CD8-positive, alpha-beta memory T cell (primary cell): ENCODE measurements at places on chromosomes 5 and 9. TPM values are rescaled to one million over a fixed set of nuclear protein-coding genes. Genes with fewer than 3 reads are reported as not detected.

DNA sequence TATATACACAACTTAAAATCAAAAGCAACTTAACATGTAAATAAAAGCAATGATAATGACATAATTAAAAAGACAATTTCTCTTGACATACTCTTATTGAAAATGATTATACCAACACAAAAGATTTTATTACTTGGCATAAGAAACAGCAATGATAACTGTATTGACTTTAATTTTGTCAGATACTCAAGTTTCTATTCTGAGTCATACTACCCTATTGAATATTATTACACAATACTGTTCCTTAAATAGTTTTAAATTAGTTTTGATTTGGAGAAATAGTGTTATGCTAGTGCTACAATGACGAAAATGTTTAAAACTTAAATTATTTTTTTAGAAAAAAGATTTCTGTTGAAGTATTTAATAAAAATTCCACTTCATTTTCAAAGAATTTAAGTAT is 1319.3 kb upstream of the C9orf72 start:
- no peak overlapping the region for H3K4me3 ChIP-seq
- no peaks in the 10 kb centered on the region for H3K36me3 ChIP-seq
- no peak overlapping the region for H3K27ac ChIP-seq
- no peaks in the 10 kb centered on the region for H3K4me1 ChIP-seq

DNA sequence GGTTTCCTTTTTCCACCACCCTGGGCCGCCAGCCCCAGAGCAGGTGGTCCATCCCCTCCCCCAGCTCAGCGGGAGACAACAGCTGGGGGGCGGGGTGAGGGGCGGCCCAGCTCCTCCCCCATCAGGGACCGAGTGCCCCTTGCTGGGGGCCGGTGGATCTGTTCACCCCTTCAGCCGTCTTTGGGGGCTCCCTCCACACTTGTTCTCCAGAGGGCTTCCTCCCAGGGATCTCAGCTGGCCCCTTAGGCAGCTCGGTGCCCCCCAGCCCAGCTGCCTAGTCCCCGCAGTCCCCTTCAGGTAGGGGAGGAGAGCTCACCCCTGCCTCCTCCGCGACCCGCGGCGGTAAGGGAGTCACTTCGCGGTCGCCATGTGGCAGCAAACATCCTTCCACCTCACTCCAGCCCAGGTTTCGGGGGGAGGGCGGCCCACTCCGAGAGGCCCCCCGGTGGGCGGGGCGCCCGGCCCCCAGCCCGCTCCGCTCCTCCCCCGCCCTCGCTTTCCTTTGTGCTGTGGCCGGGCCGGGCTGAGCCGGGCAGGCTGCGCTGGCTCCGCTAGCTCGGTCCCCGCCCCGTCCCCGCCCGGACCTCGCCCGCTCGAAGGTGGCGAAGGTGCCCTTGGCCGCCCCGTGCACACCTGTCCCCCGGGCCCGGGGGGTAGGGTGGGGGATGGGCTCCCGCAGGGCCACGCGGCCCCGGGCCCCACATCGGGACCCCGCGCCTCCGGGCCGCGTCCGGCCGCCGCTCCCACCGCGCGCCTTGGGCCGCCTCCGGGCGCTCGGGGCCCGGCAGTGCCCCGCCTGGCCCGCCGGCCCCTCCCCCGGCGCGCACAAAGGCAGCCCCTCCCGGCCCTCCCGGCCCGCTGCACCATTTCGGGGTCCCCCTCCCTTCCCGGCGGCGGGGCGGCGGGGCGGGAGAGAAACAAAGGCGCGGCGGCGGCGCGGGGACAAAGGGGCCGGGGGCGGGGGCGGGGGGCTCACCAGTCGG is 683 bp downstream of the DBN1 start:
- DNase-seq: peak; percentile 59
- H3K4me3 ChIP-seq: peak overlapping the region; percentile 45
- H3K36me3 ChIP-seq: no peaks in the 10 kb centered on the region
- peak overlapping the region; percentile 47 for H3K27ac ChIP-seq

DNA sequence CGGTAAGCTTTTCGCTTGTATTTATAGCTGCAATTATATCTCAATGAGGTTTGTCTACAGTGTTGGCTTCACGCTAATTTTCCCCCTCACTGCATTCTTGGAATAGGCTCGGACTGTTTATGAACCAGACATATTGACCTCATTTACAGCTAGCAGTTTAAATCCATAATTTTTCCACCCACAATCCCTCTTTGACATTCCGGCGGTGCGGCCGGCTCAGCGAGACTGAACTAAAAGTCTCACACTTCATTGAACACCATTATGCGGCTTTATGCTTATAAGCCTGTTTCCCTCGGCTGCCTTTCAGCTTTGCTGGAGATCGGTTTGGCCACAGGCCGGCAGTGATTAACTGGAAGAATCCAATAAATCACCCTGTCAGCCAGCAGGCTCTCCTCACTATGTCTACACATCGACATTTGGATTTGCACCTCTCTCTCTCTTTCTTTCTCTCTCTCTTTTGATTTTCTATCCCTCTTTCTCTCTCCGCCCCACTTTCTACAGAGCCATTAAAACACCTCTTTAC is 315.0 kb upstream of the TLE4 start:
- no peaks in the 10 kb centered on the region for H3K4me1 ChIP-seq
- no peaks in the 10 kb centered on the region for H3K36me3 ChIP-seq
- DNase-seq: no peak
- H3K27me3 ChIP-seq: no peaks in the 10 kb centered on the region
- no peak overlapping the region for H3K4me3 ChIP-seq
- no peak overlapping the region for H3K27ac ChIP-seq

- DNase-seq: no peak
- H3K27ac ChIP-seq: no peak overlapping the region
- H3K4me1 ChIP-seq: peaks cover 7% of the 10 kb centered on the region
- H3K4me3 ChIP-seq: no peak overlapping the region
- no peaks in the 10 kb centered on the region for H3K27me3 ChIP-seq
These were observed 99.2 kb upstream of the SPATA31C2 start for GRCh38 chr9:88237479-88237961.

DNA sequence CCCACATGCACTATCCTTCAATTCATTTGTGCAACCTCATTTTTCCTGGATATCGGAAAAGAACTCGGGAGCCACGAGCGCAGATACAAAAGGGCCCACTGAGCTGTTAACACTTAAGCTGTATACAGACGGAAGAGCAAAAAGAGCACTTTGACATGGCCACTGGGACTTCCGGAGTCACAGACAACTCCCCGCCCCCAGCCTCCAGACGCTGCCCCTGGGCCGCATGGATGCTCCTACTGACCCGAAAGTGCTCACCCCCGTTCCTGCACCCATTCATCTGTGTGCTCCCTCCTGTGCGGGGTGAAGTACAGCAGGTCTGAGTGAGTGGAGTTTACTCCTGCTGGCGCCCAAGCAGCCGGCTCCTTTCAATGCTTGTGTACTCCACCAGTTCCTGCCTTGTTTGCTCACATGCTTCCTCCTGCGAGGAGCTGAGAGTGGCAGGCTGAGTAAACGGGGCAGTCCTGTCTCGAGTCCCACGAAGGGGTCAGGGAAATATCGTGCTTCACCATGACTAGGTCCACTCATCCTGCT is 901.0 kb upstream of the CTNND2 start:
- H3K4me1 ChIP-seq: no peaks in the 10 kb centered on the region
- no peaks in the 10 kb centered on the region for H3K27me3 ChIP-seq
- no peaks in the 10 kb centered on the region for H3K36me3 ChIP-seq
- no peak for DNase-seq

DNA sequence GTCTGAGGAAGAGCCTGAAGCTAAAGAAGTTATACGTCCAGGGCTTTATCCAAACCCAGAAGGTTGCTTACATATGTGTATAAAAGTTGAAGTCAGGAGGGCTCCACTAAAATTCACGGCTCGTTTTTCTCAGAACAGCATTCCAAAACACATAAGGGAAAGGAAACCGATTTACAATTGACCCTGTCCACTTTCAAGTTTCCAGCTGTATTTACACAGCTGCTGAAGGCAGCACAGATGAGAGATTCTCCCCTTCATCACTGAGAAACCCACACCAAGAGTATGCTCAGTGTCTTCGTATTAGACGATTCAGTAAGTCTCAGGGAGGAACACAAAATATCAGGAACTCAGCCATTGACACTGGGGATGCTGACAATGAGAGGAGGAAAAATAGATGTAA is 5.9 kb upstream of the NREP start:
- H3K36me3 ChIP-seq: no peaks in the 10 kb centered on the region
- no peak overlapping the region for H3K27ac ChIP-seq
- no peaks in the 10 kb centered on the region for H3K27me3 ChIP-seq
- DNase-seq: no peak
- H3K4me3 ChIP-seq: no peak overlapping the region

DNA sequence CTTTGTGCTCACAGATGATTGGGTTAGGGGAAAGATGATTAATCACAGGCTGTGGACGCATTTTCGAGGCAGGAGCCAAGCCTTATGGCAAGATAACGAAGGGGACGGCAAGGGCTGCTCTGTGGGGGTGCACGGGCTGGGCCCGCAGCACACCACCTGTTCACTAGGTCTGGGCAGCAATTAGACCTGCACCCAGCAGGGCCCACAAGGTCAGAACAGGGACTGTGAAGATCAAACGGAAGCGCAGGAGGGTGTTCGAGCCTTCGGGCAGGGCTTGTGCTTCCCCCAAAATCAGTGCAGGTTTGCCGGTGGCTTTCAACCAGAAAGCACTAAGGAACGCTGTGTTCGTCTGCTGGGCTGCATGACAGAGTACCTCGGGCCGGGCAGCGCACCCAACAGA is 73.7 kb downstream of the UBE2QL1 start:
- no peak overlapping the region for H3K27ac ChIP-seq
- H3K36me3 ChIP-seq: no peaks in the 10 kb centered on the region
- no peaks in the 10 kb centered on the region for H3K27me3 ChIP-seq
- no peak for DNase-seq

DNA sequence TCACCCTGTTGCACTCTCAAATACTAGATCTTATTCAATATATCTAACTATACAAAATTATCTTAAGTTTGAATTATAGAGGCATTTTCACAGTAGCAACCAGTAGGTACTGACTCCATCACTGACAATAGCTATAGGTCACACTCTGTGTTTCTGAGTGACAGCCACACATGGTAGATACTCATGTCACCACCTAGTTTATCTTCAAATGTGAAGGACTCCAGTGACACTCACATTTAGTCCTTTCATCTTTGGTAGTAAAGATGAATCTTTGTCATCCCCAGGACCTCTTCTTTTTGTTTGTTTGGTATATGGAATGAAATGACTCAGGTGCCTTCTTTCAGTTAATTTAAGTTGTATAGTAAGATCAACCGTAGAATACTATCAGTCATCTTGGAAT is 102.5 kb upstream of the DHFR start:
- H3K4me3 ChIP-seq: no peak overlapping the region
- DNase-seq: no peak
- peaks cover 45% of the 10 kb centered on the region for H3K4me1 ChIP-seq
- H3K27ac ChIP-seq: no peak overlapping the region
- H3K36me3 ChIP-seq: no peaks in the 10 kb centered on the region
- no peaks in the 10 kb centered on the region for H3K27me3 ChIP-seq

Gene ALDH1A1
- 0.26 TPM for total RNA-seq
